ENCODE measurements at places on chromosomes 3 and 15.
A peak's percentile ranks its signal among the peaks of the same experiment; 100 is the strongest.

DNA sequence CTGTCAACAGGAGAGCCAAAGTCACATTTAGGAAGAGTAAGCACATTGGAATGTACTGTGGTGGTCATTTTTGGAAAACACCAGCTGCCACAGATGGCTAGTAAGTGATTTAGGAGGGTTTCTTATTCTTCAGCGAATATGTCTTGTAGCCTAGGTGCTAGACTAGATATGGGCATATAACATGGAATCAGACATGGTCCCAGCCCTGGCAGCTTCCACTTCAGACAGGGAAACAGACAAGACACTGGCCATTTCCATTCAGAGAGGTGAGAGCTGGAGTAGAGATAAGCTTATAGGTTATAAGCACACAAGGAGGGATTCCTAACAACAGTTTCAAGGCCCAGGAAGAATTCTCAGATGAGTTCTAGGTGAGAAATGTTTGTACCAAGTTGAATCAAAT, 28.2 kb upstream of the BFSP2 start:
- H3K27me3 ChIP-seq: peaks cover 5% of the 10 kb centered on the region
- no peak overlapping the region for H3K4me3 ChIP-seq
- H3K27ac ChIP-seq: no peak overlapping the region
- no peaks in the 10 kb centered on the region for H3K36me3 ChIP-seq

DNA sequence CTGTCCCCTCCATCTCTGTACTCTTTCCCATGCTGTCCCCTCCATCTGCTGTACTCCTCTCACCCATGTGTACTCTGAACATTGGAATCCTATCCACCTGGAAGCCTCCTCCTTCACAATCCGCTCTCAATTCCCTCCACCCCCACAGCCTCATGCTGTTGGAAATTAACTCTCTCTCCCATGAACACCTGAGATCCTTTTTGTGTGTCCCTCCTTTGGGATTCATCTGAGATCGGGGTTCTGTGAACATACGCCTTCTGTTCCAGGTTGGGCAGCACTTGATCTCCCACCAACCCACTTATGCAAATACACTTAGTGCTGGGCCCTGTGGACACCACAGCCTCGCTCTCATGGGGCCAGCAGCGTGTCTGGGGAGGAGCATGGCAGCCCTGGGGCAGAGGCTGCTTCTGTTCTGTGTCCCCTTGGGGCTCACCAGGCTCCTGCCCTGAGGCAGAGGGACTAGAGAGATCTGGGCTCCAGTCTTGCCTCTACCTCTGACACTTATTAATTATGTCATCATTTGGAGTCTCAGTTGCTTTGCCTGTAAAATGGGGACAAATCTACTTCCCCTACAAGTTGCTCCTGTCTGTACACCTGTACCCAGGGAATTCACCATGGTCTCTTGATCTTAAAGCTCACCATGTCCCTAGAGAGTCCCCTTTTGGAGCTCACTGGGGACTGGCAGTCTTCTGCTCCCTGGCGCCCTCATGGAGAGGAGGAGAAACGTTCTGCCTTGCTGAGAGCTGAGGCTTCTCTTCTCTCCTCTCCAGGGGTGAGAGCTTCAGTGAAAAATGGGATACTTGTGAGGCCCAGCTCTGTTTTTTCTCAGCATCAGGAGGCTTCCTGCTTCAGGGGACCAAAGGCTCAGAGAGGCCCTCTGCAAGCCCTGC, 42.7 kb downstream of the ITGA11 start:
- H3K27ac ChIP-seq: no peak overlapping the region
- H3K36me3 ChIP-seq: no peaks in the 10 kb centered on the region
- no peaks in the 10 kb centered on the region for H3K27me3 ChIP-seq
- no peak for DNase-seq
- H3K4me3 ChIP-seq: no peak overlapping the region

- H3K4me3 ChIP-seq: peak overlapping the region; percentile 56
- no peak overlapping the region for H3K27ac ChIP-seq
- peaks cover 3% of the 10 kb centered on the region for H3K27me3 ChIP-seq
- H3K36me3 ChIP-seq: peaks cover 15% of the 10 kb centered on the region
- no peak for DNase-seq
Observed at GRCh38 chr3:9837701-9838582, 5.9 kb downstream of the RPUSD3 start.

DNA sequence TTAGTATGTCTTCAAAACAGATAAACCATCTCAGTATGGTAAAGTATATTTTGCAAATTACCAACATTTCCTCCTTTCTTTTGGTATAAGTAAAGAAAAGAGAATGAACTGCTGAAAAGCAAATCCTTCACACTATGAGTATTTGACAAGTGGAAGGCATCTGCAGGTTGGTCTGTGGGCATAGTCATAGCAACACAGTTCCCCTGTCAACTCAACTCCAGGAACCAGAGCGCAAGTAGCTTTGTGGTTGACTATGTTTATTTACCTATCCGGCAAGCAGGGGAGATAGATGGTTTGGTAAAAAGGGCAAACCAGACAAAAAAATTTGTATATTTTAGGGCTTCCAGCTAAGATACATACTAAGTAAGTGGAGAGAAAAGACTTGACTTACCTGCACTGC, 88.3 kb upstream of the PPIB start:
- peaks cover 11% of the 10 kb centered on the region for H3K4me1 ChIP-seq
- no peaks in the 10 kb centered on the region for H3K27me3 ChIP-seq
- no peak overlapping the region for H3K27ac ChIP-seq
- H3K4me3 ChIP-seq: no peak overlapping the region
- no peak for DNase-seq
- peaks cover 4% of the 10 kb centered on the region for H3K36me3 ChIP-seq

- H3K4me1 ChIP-seq: peaks cover 9% of the 10 kb centered on the region
- peaks cover 2% of the 10 kb centered on the region for H3K27me3 ChIP-seq
- H3K4me3 ChIP-seq: peak overlapping the region; percentile 93
- H3K27ac ChIP-seq: peak overlapping the region; percentile 16
- DNase-seq: no peak
Observed at GRCh38 chr3:66997560-66998112, 471 bp upstream of the KBTBD8 start.

DNA sequence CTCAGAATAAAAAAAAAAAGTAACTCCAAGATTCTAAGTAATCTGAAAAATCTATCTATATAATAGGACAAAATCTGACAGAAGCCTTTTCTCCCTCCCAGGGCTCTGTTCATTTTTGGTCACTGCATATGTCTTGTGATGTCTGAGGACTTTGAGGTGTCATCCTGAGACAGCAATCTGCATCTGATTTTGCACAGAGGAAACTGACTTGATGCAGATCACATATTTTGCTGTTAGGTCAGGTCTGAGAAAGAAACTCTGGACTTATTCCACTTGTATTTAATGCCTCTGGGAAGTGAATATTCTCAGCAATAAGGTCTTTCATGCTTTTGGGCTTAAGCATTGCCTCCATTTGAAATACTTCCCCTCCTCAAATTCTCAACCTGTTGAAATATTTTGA, 295.2 kb upstream of the THBS1 start:
- H3K27me3 ChIP-seq: no peaks in the 10 kb centered on the region
- no peaks in the 10 kb centered on the region for H3K36me3 ChIP-seq
- no peak overlapping the region for H3K4me3 ChIP-seq
- H3K4me1 ChIP-seq: peaks cover 8% of the 10 kb centered on the region

GRCh38 chr3:95629802-95630201, 1184.6 kb upstream of the EPHA6 start:
- H3K27ac ChIP-seq: no peak overlapping the region
- H3K27me3 ChIP-seq: no peaks in the 10 kb centered on the region
- peaks cover 3% of the 10 kb centered on the region for H3K4me1 ChIP-seq
- no peaks in the 10 kb centered on the region for H3K36me3 ChIP-seq
- DNase-seq: no peak
- H3K4me3 ChIP-seq: no peak overlapping the region

All from endothelial cell (in vitro differentiated cells).